Fibroblast of mammary gland (primary cell): ENCODE measurements at places on chromosomes 16 and 17.

DNA sequence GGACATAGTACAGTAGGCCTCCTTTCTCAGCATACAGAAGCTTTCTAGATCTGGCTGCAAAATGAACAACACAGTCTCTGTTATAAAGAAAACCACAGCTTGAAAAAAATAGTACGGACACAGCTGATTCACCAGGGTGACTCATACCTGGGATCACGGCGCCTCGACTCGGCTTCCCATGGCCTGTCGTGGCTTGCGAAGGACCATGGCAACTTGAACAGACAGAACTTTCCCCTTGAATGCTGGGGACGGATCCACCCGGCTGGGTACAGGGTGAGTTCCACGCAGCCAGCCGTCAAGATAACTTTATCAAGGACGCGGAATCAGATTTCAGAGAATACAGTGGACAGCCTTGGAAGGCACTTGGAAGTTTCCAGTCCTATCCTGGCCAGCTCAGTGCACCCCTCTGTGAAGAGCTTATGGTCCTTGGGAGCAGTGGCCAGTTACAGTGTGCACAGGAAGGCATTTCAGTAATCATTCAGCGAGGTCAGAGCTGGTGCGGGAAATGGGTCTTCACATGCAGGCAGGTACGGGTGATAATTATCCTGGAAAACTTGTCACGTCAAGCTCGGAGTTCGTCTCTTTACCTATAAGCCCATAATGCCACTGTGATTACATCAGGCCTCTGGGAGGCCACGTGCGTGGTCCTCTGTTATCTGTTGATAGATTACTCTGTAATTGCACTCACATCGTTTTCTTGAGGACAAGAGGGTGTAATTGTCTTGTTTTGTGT lies 57.9 kb upstream of the MAF start:
- DNase-seq, result peak; percentile 79

DNA sequence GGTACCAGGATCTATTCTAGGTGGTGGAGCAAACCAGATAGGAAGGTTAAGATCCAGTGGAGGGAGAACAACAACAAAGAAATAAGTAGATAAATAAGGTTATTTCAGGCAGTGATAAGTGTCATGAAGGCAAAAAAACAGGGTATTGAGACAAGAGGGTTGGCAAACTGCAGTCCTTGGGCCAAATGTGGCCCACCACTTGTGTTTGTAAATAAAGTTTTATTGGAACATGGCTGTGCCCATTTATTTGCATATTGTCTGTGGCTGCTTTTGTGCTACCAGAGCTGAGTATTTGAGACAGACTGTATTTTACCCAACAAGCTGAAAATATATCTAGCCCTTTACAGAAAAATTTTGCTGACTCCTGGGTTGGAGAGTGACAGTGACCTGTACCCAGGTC lies 361.3 kb downstream of the XYLT1 start:
- DNase-seq, result no peak

DNA sequence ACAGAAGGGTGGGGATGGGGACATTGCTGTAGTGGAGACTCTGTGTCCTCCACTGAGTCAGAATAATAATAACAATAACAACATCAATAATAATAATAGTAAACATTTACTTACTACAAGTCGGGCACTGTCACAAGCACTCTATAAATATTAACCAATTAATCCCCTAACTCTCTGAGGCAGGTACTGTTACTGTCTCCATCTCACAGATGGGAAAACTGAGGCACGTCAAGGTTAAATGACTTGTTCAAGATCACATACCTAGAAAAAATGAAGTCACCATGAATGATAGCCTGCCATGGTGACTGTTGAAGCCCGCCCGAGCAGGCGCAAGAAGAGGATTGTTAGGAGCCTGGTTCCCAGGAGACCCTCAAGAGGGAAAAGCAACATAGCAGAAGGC lies 10.2 kb downstream of the PRR29 start:
- no peak for DNase-seq

GRCh38 chr17:55727920-55728319 lies 5.3 kb upstream of the TMEM100 start:
- DNase-seq, result peak; percentile 57

DNA sequence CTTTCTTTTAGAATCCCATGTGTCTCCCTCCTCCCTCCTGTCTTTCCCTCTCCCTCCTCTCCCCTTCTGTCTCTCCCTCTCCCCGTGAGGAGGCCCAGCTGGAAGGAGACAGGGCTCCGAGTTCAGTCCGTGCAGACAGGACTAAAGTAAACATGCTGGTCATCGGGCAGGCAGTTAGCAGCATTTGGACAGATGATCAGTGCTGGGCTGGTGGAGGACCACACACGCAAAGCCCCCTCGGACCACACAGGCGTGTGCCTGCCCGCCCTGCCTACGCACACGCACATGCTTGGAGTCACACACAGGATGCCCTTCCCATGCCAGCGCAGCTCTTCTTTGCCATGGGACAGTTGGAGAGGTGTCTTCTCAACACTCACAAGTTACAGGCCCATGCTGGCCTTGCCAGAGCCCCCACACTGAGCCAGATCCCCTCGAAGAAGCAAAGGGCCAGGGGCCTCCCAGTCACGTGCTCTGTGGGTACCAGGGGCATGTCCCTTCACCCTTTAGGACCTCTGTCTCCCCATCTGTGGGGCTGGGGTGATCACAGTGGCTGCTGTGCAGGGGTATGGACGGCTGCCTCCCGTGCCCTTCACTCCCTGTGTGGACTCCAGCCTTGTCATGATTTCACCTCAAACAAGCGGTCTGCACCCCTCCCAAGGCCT lies 215.7 kb upstream of the FOXF1 start:
- no peak for DNase-seq

GRCh38 chr16:49660626-49661025 lies 195.3 kb downstream of the ZNF423 start:
- DNase-seq, result no peak

- DNase-seq, result no peak
These were observed 65.4 kb downstream of the MAF start for GRCh38 chr16:79535130-79535529.

GRCh38 chr16:14196539-14196938 lies 125.4 kb downstream of the MRTFB start:
- DNase-seq, result no peak

DNA sequence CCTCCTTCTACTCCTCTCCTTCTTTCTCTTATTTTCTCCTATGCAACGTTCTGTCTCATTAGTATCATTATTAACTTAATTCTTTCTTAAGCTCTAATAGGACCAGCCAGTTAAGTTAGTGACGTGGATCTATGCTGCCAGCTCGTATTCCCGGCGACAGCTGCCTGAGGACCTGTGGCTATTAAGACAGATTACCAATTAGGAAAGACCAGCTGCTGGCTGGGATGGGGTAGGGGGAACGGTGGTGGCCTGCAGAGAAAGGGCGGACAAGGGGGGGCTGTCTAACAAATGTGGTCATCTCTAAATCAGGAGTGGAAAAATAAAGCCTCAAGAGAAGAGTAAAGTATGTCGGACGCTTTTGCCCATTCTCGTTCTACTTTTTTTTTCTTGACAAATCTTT lies 770 bp upstream of the MYH3 start:
- no peak for DNase-seq

DNA sequence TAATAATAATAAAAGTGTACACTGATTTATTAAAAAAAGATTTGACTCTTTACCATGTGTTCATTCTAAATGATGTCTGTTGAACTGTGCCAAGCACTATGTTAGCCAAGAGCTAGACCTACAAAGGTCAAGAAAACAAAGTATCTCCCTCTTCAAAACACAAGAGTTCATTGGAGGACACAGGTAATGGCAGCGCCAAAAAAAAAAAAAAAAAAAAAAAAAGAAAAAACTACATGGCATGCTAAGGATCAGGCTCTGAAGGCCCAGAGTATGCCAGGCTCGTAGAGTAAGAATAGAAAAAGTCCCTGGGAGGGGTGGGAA lies 35.2 kb downstream of the CYTH1 start:
- no peak for DNase-seq

DNA sequence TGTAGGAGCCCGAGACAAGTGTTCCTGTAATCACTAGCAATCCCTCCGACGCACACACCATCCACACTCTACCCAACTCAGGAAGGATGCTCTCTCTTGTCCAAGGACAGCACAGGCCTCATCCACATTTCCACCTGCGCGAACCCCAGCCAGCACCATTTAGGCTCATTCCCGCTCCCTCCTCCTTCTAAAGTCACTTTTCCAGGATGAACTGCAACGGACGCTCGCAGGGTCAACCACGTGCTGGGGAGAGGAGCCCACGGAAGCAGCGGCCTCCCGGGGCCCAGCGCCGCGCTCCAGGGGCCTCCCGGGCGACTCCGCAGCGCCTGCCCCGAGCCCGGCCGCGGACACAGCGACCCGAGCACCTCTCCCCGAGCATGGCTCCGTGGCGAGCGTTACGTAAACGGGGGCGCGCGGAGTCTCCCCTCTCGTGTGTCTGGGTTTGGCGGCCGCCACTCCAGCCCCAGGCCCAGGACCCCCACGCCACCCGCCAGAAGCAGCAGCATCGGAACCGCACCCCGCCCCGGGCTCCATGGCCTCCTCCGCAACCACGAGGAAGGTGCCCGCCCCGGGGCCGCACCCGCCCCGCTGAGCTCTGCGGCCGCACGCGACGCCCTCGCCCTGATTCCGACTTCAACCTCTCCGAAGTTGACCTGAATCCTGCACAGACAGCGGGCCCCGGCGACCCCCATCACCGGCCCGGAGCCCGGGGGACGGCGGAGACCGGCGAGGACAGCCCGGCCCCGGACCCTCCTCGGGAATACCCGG lies 668 bp downstream of the USP36 start:
- peak; percentile 68 for DNase-seq

DNA sequence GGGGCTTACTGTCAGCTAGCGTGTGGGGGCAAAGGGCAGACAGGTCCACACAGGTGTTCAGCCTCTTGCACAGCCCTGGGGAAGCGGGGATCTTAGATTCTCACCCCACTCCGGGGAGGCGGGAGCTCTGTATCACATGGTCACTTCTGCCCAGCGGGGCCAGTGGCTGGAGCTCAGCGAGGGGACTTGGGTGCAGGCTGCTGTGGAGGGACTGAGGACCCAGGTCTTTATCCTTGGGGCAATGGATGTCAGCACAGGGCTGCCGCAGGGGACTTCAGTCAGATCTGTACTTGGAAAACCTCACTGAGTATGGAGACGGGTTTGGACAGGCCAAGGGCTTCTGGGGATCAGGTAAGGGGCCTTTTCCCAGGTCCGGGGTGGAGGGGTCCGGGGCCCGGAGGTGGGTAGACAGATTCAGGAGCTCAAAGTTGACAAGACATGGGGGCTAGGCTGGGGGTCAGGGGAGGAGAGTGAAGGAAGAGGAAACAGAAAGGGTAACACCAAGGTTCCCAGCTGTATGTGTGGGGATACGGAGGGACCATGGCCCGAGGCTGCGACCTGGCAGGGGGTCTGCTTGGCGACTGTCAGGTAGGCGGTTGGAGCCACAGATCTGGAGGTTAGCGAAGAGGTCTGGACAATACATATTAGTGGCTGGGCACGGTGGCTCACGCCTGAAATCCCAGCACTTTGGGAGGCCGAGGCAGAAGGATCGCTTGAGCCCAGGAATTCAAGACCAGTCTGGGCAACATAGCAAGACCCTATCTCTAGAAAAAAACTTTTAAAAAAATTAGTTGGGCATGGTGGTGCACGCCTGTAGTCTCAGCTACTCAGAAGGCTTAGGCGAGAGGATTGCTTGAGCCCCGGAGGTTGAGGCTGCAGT lies 15.1 kb upstream of the BAIAP2 start:
- DNase-seq, result no peak

GRCh38 chr16:75052481-75053202 lies 53.8 kb downstream of the ZNRF1 start:
- DNase-seq, result no peak

DNA sequence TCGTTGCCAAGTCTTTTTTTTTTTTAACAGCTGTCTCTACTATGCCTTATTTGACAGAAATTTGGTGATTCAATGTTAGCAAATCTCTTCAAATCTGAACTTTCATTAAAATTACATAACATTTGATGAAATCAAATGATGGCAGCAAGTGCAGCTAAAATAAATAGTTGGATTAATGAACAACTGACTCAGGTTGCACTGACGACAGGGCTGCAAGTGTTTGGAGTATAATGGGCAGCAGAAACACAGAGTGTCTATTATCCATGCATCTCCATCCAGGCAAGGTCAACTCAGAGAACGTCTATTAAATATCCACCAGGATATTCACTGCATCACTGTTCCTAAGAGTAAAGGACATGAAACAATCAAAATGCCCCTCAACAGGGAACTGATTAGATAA lies 109.8 kb downstream of the SLC39A11 start:
- DNase-seq, result no peak

DNA sequence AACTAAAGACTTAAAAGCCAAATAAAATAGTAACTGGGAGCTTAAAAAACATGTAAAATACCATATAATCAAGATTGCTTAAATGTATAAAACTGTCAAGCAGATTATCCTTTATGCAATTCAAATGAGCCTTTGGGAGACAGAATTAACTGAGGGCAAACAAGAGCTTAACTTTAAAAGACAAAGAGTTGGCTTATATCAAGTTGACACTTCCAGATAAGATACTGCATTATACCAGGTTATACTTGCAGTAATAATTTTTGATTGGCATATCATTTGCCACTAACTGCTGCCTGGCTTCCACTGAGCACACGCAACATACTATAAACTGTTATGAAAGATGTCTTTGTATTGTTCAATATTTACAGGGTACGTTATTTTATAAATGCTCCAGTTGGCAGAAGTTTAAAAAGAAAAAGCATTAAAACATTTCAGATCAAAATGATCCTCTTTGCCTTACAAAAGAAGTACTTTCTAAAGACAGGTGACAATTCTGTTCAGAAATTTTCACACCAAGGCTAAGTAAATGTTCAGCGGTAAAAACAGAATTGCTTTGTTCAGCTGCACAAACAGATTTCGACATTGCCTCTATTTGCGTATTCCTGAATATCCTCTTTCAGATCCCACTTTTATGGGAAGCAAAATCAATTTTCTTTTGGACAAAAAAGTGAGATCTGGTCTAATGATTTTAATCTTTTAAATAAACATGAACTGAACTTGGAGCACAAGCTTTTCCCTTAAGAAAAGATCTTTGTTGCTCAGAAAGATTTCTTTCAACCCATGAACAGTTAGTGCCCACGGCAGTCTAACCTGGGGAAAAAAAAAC lies 50.7 kb downstream of the TOX3 start:
- DNase-seq, result no peak

DNA sequence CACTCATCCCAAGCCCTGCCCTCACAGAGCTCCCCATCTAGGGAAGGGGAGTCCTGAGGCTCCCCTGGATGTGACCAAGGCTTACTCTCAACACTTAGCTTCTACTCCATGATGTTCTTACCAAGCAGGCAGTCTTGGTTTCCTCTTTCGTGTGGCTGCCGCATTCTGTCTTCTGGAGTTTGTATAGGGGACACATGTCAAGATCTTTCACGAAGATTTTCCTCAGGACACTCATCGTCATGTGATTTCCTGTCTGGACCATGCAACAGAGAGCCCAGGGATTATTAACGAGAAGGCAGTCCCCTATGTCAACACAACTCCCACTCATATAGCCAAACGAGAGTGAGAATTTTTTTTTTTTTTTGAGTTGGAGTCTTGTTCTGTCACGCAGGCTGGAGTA lies 10.4 kb downstream of the PRSS54 start:
- no peak for DNase-seq
